ENCODE measurements at places on chromosomes 1 and 21.

DNA sequence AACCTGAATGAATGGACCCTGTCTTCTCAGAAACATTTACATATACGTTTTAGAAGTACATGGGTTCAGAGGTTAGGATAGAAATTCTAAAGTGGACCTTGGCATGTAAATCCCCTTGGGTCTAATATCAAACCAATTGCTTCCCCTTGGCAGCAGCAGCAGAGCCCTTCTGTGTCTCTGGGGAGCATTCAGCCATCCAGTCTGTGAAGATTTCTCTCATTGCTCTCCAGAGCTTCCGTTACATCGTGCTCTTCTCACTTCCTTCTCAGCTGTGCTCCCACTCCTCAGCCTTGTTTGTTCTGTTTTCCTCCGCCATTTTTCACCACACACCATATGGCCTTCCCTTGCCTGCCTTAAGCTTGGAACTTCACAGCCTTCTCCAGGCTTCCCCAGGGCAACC, 61.5 kb upstream of the ATP1B1 start:
- peak; percentile 24 for DNase-seq

DNA sequence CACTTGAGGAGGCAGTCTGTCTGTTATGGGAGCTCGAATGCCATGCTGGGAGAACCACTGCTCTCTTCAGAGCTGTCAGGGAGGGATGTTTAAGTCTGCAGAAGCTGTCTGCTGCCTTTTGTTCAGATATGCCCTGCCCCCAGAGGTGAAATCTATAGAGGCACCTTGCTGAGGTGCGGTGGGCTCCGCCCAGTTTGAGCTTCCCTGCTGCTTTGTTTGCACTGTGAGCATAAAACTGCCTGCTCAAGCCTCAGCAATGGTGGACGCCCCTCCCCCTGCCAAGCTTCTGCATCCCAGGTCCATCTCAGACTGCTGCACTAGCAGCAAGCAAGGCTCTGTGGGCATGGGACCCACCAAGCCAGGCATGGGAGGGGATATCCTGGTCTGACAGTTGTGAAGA, 247.5 kb downstream of the LMX1A start:
- DNase-seq = no peak

DNA sequence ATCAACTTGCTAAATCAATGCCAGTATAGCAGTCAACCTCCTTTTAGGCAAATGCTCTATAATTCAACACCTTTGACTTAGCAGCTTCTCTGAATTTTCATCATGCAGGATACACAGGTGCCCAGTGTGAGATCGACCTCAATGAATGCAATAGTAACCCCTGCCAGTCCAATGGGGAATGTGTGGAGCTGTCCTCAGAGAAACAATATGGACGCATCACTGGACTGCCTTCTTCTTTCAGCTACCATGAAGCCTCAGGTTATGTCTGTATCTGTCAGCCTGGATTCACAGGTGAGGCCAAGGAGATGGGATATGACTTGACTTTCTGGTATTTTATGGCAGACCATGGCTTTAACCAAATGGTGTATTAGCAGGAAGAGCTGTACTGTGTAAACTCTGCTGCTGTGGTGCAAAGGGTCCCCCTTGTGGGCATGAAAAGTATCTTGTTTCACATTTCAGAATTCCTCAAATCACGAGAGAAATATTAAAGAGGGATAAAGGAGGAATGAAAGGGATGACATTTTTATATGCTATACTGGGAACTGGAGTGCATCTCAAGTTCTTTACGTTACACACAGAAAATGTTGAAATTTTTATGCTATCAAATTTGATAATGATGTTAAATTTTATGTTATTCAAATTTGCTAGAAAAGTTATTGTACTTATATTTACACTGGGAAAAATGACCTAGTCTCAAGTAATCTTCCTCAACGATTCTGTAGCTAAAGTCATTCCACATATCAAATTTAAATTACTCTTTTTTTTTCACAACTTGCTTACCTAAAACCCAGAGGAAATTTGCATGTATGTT, 88.9 kb downstream of the CRB1 start:
- peak; percentile 61 for DNase-seq

GRCh38 chr1:8097077-8097799, 71.1 kb upstream of the ERRFI1 start:
- DNase-seq = peak; percentile 80

GRCh38 chr1:155983191-155984024, 5.1 kb upstream of the ARHGEF2 start:
- no peak for DNase-seq

- DNase-seq = no peak
Measured at GRCh38 chr1:42964044-42964812, 5.6 kb upstream of the SLC2A1 start.

- DNase-seq = peak; percentile 55
Measured at GRCh38 chr1:196148367-196148970, 459.8 kb downstream of the KCNT2 start.

- no peak for DNase-seq
Measured at GRCh38 chr1:228286505-228287417, 78.9 kb downstream of the OBSCN start.

GRCh38 chr1:7705908-7706216, 65.2 kb upstream of the VAMP3 start:
- DNase-seq = no peak

- DNase-seq = no peak
Measured at GRCh38 chr1:81760477-81761097, 40.1 kb upstream of the ADGRL2 start.

DNA sequence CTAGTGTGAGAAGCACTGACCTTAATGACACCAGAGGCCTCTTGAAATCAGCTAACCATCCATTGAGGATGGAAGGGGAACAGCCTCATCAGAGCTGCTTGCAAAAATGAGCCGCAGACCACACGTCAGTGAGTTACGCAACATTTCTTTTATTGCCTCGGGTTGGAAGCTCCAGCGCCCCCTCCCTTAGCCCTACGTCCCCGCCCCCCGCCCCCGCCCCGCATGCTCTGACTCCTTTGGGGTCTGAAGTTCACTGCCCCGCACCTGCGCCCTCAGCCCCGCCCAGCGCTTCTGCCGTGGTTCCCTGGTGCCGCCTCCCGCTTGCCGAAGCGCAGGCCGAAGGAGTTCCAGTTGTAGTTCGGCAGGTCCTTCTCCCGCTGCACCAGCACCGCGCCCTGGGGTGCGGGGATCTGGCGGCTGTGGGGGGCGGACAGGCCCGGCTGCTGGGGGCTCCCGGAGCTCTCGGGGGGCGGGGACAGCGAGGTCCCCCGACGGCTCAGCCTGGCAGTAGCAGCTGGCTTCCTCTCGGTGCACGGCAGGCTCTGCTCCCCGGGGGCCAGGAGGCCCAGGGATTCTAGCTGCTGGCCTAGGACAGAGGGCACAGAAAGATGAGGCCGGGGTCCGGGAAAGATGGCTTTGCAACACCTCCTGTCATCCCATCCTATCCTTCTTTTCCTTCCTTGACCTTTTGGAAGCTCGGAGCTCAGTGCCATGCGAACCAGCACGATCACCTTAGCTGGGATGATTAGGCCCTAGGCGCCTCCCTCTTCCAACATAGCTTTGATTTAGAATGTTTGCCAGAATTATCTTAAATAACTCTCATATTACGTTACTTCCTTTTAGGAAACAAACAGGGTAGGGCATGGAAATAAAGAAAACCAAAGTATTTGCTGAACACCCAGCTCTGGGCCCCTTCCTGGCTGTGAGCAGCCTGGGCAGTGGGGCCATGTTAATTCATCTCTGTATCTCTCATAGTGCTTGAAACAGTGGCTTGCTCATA, 5.8 kb downstream of the KISS1 start:
- peak; percentile 74 for DNase-seq

DNA sequence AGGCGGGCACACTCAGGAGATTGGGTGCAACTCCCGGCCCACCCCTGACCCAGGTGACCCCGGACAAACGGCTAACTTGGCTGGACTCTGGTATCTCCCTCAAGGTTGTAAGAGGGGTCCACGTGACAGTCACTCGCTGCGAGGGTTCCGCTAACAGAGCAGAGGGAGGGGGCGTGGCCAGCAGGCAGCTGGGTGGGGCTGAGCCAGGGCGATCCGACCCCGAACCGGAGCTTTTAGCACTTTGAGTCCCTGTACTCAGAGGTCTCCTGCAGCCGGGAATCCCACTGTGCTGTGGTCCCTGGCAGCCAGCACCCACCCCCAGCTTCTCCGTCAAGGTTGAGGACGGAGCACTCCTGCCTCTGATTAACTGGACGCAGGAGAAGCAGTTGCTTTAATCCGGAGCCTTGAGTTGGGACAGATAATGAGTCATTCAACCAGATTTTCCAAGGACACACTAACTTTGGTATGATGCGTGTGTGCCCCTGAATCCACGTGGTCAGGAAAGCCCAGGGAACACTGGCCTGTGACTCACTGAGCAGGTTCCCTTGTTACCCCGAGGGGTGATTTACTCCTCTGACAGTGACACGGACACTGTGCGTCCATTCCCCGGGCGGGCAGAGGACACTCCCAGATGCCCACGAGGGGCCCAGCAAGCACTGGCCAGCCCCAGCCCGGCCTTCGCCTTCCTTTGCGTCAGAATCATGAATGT, 16.8 kb downstream of the TRPM2 start:
- no peak for DNase-seq

DNA sequence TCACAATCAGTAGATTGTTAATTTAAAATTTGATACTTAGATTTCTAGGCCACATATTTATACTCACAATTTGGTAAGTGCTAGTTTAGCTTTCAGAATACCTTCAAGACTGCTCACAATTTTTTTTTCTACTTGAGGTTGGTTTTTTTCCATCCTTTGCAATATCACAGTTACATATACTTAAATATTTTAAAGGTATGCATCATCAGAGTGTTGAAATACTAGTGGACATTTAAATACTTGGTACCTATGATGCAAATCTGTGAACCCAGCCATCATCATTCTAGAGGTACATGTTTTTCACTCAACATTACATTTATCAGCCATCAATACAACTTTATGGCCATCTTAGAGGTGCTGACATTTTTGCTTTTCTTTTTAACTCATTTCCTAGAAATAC, 6.2 kb upstream of the LRRC40 start:
- no peak for DNase-seq

DNA sequence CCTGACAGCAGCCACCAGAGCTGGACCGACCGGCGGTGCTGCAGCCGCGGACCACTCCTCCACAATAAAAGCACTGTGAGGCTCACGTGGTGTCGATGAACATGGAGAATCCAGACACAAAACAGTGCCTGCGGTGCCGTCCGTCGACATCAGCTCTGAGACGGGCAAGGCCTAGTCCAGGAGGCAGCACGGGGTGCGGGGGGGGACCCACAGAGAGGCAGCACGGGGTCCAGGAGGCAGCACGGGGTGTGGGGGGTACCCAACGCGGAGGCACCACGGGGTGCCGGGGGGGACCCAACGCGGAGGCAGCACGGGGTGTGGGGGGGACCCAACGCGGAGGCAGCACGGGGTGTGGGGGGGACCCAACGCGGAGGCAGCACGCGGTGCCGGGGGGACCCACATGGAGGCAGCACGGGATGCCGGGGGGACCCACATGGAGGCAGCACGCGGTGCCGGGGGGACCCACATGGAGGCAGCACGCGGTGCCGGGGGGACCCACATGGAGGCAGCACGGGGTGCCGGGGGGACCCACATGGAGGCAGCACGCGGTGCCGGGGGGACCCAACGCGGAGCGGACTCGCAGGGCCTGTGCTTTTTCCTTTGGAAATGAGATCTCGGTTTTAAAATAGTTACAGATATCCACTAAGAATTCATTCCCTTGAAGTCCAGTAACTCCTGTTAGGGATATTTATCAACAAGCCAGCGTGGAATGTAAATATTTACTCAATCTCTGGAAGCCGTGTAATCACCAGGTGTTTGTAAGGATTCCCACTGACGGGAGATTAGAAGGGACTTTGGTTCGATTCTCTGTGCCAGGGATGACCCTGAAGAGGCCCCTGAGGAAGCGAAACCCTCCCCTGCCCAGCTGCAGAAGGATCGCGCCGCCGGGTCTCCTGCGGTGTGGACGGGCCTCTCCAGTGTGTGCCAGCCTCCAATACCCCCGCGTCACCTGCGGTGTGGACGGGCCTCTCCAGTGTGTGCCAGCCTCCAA, 52.1 kb downstream of the COL6A1 start:
- DNase-seq = no peak

DNA sequence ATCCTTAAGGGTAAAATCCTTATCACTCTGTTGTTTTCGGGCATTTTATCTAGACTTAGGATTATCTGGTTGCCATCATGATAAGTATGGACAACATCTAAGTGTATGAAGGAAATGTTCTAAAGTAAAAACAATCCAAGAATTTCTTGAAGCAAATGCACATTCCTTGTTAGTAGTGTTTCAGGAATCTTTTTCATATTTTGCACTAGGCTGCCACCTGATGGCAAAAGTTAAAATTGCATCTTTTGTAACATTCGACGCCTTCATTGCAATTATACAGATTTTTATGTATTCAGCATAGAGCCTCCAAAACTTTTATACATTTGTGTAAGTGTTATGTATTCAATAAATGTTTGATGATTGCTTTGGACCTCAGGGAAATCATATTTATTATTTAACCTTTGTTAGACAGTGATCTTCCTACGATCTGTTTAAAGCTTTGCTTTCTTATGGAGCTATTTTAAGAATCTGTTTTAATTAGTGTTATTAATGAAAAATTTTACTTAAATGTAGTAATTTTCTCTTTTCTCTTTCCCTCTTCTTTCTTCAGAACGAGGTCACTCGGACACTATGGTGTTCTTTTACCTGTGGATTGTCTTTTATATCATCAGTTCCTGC, 49.4 kb upstream of the KIAA1614 start:
- peak; percentile 69 for DNase-seq

- no peak for DNase-seq
Measured at GRCh38 chr1:98205291-98206017, 284.6 kb upstream of the DPYD start.

GRCh38 chr1:54290506-54291184, 90.7 kb downstream of the MRPL37 start:
- peak; percentile 11 for DNase-seq

- peak; percentile 3 for DNase-seq
Measured at GRCh38 chr1:175742790-175743459, 470 bp downstream of the TNR start.

GRCh38 chr1:217721692-217722091, 90.5 kb downstream of the SPATA17 start:
- no peak for DNase-seq

DNA sequence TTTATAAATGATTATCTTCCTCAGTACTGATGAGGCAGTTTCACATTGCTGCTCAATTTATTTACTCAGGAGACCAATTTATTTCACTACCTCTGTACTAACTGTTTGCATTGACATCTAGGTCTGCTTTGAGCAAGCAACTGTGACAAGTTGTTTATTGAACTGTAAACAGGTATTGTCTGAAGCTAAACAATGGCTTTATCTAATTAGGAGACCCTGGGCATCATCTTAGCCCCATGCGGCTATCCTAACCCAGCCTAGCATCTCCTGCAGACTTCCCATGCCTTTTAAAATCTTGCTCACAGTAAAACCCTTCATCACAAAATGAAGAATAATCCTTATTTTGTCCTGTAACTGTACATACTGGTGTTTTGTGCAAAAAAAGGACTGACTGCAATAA, 348.2 kb downstream of the RWDD3 start:
- DNase-seq = no peak

GRCh38 chr1:17440074-17440826, 773 bp upstream of the RCC2 start:
- no peak for DNase-seq
